Stimulated activated CD8-positive, alpha-beta memory T cell treated with anti-CD3 and anti-CD28 coated beads, Interleukin-15, amount 100 ng/mL, for 1 hour (primary cell): ENCODE measurements at places on chromosomes 1 and 21.

- DNase-seq = no peak
Measured at GRCh38 chr1:182003953-182004586, 57.4 kb downstream of the ZNF648 start.

DNA sequence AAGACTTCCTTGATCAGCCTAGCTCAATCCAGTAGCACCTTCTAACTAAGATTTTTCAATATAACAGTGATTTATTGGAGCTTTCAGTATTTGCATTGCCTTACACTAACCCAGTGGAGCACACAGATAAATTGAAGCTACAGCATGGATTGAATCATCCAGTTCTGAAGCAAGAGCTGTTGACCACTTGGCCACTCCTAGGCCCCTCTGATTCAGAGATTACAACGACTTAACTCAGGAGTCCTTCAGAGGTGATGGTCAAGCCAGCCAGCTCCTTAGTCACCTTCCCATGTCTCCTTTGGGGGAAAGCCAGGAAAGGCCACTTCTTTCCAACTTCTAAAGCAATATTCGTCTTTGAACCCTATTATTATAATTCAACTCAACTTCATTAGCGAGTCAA is 151.8 kb downstream of the TENT5C start:
- DNase-seq = no peak

GRCh38 chr1:217089361-217090014 is 366.3 kb upstream of the ESRRG start:
- DNase-seq = no peak

DNA sequence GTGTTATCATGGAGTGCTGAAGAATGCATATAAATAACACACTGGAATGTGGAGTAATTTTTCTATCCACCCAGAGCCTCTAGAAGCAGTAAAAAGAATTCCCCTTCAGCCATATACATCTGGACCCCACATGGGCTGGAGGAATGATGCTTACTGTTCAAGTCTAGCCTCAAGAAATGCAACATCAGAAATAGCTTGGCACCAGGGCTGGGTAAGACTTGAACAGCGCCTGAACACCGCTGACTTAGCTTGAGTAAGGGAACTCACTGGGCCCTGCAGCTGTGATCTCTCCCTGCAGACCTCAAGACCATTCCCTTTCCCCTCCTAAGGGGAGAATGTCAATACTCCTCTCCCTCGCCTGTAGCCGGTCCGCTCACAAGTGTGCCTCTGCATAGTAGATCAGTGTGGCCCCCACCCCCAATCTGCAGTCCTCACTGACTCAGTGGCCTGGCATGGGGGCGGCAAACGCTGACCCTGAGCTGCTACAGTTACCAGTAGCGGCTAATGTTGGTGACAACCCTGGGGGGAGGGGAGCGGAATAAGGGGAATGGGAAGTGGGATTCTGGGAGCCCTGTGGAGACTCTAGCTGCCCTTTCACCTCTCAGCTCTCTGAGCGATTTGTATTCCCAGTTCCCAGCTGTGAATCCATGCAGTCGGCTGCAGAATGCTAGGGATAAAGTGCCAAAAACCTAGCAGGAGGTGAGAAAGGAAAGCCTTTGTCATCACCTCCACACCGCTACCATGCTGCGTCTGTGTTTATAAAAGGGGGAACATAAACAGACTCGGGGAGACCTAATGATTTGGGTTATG is 483.9 kb downstream of the DISC1 start:
- DNase-seq = no peak

GRCh38 chr1:176187001-176187400 is 20.1 kb downstream of the COP1 start:
- DNase-seq = no peak

DNA sequence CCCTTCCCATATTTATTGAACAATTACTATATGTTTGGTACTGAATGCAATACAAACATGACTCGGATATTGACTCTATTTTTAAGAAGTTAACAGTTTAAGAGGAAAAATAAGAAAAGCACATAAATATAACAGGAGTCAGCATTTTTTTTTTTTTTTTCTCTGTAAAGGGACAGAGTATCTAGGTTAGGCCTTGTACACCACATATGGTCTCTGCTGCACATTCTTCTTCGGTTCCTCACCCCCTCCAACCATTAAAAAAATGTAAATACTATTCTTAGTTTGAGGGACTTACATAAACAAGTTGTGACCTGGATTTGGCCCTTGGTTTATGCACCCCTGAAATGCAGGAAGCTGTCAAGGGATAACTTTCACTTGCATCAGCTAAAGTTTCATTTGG is 40.4 kb downstream of the PHC2 start:
- DNase-seq = no peak

GRCh38 chr1:235468970-235469369 is 35.3 kb downstream of the B3GALNT2 start:
- no peak for DNase-seq

DNA sequence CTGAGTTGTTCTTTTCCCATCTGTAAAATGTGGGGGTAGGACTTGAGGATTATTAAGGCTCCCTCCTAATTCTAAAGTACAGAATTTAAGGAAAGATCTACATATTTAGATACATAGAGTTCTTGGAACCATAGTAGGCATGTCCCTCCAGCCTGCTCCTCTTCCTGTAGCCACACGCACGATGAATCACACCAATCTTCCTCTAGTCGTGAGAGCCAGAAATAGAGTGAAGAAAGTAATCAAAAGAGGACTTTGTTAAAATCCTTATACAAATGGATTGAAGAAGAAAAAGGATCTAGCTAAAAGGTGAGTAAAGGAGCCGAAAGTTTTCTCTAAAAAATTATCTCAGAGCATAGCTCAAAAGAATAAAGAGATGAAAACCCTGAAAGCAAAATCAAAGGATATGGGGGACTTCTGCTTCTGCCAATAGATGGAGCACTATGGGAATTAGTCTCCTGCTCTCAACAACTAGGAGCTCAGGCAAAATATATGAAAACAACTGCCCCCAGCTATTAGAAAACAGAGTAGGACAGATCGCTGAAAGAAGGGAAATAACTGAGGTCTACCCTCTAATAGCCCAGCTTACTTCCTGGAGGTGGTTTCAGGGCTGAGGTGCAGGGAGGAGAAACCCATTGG is 8.5 kb downstream of the C1orf141 start:
- DNase-seq = no peak

DNA sequence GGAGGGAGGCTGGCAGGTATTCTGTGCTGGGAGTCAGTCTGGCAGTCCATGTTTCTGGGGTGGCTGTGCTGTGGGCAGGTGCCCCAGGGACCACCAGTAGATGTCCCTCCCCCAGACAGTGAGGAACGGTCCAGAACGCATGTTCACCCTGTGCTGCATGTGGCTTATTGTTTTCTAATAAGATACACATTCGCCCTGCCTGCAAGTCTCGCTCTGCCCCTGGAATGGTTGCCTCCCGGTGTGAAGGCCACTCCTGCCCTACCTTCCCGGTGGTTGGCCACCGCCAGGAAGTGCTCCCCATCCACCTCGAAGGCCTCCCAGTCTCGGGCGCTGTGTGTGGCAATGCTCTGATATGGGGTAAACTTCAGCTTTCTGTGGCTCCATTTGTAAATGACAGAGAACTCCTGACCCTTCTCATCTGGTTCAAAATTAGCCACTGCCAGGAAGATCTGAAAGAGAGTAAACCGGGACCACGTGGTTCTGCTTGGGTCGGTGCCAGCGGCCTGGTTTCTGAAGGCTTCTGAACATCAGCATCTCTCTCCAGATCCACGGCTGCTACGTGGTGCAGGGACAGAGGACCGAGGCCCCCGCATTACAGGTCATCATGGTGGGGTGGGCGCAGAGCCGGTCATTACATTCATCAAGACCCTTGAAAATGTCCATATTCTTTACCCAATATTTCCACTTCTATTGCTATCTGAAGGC is 14.5 kb downstream of the KRTAP10-1 start:
- DNase-seq = no peak

DNA sequence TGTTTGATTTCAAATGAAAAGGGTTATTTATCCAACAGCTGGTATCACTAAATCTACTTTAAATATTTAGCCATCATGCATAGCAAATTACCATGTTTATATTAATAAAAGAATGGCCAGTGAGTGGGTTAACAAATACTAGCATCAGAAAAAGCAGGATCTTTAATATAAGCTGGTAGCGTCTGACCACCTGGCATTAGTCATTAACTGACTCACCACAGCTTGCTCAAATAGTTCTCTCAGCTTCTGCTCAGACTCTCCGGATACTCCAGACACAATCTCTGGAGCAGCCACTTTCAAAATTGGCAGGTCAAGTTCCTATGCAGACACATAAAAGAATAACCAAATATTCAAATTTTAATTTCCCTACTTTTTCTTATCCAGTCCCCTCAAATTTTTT is 29.6 kb downstream of the NVL start:
- no peak for DNase-seq

DNA sequence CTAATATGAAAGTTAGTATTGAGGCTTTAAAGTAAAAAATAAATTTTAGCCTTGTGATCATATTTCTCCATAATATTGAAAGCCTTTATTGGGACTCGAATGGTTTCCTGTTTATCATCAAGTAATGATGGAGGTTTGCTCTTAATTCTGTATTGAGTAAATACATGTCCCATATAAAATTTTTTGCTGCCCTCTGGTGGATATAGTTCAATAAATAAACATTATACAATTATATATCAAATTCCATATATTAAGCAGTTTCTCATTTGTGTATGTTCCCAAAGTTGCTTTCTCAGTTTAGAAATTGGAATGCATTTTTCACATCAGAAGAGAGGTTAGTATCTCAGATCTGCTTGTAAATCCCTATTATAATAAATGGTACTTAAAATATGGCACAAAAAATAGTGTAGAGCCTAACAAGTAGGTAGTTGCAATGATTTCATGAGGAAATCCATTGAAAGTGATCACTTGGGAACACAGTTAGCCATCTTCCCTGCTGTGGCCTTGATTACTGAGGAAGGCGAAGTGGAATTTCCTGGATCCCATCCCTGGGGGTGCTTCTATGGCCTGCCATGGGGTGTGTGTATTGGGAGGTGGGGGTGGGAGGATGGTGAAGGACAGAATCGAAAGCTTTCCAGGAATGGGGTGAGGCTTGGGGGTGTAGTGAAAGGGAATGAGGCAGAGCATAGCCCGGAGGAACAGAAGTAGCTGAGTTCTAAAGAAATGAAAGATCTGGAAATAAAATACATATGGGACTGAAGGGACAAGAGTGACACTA is 84.1 kb upstream of the C21orf91 start:
- no peak for DNase-seq

DNA sequence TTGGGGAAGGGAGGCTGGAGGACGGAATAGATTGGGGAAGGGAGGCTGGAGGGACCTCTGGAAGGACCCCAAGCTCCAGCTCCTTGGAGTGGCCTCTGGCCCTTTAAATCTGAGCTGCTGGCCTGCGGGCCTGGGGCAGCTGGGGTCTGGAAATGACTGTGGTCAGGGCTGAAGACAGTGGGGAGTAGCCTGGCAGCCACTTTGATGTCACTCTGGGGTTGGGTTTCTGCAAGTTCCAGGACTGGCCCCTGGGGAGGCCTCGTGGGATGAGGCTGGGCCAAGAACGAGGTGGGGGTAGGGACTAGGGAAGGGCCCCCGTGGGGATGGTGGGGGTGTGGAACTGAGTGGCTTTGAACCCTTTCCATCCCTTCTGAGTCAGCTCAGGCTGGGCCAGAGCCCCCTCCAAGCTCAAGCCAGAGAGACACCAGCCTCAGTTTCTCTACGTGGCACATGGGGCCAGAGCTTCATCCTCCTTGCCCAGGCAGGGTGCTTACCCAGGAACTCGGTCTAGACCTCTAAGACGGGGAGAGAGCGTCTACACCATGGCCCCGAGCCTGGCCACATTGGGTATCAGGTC is 59.7 kb downstream of the ALPL start:
- no peak for DNase-seq

DNA sequence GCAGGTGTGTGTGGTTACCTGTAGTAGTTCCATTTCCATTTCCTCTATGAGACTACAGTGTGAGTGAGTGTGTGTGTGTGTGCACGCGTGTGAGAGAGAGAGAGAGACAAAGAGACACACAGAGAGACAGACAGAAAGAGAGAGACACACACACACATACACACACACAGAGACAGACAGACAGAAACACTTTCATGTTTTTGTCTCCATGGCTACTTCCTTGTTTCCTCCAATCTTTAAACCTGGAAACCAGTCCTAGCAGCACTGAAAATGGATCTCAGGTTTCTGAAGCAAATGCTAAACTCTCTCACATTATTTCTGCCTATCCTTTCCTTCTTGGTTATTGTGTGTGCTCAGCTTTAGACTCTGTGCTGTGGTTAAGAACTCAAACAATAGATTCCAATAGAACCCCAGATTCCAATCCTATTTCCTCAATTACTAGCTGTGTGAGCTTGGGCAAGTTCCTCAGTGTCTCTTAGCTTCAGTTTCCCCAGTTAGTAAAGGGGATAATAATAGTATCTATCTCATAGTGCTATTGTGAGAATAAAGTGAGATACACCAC is 22.4 kb upstream of the ABCD3 start:
- DNase-seq = no peak

GRCh38 chr1:12232221-12232620 is 2.4 kb downstream of the VPS13D start:
- no peak for DNase-seq

DNA sequence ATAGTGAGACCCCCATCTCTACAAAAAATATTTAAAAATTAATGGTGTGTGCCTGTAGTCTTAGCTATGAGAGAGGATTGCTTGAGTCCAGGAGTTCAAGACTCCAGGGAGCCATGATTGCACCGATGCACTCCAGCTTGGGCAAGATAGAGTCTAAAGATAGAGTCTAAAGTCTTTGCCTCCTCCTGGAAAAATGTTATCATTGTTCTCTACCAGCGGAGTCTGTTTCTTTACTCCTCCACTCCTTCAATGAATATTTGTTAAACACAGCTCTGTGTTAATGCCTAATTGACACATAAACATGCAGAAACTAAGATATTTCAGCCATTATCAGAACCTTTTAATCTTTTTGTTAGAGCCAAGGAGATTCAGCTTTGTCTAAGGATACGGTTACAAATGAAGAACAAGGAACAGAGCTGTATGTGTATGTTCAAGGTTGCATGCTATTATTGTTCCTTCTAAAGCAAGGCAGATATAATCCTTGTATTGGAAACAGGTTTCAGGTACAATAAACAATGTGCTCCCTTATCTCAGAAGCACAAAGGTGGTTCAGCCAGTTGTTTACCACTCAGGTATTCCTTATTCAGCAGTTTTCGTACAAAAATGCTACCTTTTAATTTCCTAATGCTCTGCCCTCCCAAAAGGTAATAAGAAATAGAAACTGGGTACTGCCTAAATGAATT is 15.4 kb downstream of the OVAAL start:
- no peak for DNase-seq

- no peak for DNase-seq
Measured at GRCh38 chr1:60984062-60984799, 98.1 kb upstream of the NFIA start.

DNA sequence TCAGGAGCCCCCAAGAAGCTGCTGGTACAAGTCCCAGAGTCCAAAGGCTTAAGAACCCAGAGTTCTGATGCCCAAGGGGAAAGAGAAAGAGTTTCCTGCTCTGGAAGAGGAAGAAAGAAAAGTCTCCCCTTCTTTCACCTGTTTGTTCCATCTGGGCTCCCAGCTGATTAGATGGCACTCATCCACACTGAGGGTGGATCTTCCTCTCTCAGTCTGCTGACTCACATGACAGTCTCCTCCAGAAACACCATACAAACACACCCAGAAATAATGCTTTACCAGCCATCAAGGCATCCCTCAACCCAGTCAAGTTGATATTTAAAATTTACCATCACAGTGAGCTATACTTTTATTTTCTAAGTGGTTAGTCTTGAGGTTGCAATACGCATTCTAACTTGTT is 257.9 kb downstream of the PAPPA2 start:
- DNase-seq = no peak

GRCh38 chr1:181094416-181095212 is 6.1 kb downstream of the IER5 start:
- DNase-seq = no peak
